NCI-H2029 treated with DMSO at 0.1 percent for 48 hours (cell line): ENCODE measurements at places on chromosomes 4 and X.

GRCh38 chr4:33722800-33723516, 2521.4 kb downstream of the ARAP2 start:
- no peak for DNase-seq

DNA sequence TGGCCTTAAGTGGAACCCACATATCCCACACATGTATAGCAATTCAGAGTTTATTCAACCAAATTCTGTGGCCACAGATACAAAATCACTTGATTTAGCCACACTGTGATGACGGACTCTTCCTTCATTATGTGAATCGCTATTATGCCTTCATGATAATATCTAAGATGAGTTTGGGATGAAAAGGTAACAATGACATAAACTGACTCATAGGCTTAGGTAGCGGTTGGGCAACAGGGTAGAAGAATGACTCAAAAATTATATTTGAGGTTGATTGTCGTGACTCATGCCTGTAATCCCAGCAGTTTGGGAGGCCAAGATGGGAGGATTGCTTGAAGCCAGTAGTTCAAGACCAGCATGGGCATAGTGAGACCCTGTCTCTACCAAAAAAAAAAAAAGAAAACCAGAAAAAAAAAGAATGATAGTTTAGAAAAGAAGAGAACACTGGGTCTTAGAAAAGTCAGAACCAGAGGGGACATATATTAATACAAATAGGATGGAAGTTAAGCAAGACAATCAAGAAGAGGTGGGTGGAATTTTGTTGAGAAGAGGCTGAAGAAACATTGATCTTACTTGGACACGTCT, 70.4 kb upstream of the USP9X start:
- no peak for DNase-seq

DNA sequence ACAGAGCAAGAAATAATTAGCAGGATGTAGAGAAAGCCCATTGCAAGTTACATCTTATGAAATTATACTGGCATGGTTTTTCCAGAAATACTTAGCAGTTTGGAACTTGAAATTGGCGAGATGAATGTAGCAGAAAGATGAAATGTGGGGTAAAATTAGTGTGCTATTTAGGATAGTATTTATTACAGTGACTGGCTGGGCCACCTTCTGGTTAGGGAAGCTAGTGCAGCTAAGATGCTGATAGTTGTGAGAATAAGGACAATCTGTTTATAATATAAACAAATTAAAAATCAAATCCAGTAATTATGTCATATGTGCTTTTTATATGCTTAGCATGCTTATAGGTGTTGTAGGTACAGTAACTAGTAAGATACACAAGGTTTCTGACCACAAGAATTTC, 74.8 kb downstream of the IL15 start:
- no peak for DNase-seq

DNA sequence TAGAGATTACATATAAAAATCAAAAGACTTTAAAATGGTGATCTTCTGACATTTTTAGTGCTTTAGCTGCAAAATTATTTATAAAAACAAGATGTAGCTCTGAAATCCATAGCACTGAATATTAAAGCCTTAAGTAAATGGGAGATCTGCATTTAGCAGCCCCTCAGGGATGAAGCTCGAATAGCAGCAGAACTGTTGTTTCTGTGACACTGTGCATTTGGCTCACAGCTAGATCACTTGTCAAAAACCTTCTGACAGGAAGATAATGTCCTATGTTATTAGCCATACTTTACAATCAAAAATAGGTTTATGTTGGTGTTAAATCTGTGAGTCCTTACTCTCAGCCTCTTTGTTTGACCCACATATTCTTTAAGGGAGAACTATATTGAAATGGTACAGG, 14.1 kb upstream of the PYURF start:
- no peak for DNase-seq

- DNase-seq, result peak; percentile 84
These were observed 47.5 kb downstream of the UCHL1 start for GRCh38 chr4:41304221-41304620.

DNA sequence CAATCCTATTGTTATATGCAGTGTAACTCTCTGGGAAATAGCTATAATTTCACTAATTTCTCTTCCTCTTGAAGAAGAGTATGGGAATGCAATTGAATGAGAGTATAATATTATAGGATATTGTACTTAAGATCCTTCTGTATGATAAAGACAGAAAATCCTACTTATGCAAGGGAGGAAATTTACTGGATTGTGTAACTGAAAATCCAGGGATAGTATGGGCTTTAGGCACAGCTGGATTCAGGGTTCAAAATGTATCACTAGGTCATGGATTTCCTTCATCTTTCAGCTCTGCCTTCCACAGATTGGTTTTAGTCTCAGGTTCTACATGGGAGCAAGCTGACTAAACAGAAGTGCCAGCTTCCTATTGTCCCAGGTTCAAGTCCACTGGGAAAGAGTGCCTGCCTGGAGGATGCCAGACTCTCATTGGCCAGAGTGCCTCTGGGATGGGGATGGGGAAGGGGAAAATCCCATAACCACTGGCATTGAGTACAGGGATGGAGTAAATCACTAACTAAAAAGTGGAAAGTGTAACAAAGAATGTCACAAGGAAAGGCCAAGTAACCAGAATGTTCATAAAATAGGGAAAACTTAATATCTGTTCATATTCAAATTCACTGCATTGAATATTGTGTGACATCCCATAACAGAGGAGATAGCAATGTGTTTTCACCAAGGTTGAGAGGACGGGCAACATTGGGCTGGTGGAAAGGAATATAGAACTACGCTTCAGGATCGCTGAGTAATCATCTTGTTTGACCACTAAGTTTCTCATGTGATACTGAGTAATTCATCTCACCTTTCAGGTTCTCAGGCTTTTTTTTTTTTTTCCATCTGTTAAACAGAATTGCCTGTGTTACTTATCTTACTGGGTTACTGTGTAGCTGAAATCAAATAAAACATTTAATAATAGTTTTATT, 75.7 kb downstream of the ANXA3 start:
- no peak for DNase-seq

GRCh38 chr4:91837608-91838029, 466.1 kb upstream of the GRID2 start:
- no peak for DNase-seq

GRCh38 chrX:71941145-71941544, 30.5 kb downstream of the NHSL2 start:
- no peak for DNase-seq

GRCh38 chr4:17317526-17317925, 194.4 kb downstream of the QDPR start:
- DNase-seq, result no peak

- DNase-seq, result no peak
These were observed 904 bp downstream of the F11 start for GRCh38 chr4:186266729-186267456.
